Activated CD4-positive, alpha-beta T cell treated with anti-CD3 and anti-CD28 coated beads, Interleukin-2, amount 50 U/mL, for 4 hours (primary cell): ENCODE measurements at places on chromosomes 2 and 18.

DNA sequence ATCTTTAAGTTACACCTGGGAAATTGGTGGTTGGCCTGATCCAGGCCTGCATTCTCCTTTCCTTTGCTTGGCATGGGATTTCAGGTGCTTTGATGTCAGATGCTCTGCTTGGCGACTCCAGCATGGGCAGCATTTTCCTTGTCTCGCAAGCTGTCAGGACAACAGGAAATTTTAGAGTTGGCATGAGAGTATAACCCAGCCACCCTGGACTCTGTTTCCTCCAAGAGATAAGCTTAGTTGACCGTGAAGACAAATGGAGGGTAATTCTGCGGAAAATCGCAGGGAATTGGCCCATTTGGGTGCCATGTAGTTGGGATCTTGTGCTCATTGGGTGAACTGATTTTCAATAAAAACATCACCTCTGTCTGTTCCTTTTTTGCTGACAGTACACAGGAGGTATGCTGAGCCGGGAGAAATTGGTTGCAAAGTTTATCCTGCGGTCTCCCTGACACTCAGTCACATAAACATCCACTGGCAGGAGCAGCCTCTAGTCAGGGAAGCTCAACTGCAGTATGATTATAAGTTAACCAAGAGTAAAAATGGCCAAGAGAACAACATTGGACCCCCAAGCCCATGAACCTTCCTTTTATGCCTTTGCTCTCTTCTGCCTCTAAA lies 409.9 kb downstream of the SETBP1 start:
- no peak for DNase-seq

DNA sequence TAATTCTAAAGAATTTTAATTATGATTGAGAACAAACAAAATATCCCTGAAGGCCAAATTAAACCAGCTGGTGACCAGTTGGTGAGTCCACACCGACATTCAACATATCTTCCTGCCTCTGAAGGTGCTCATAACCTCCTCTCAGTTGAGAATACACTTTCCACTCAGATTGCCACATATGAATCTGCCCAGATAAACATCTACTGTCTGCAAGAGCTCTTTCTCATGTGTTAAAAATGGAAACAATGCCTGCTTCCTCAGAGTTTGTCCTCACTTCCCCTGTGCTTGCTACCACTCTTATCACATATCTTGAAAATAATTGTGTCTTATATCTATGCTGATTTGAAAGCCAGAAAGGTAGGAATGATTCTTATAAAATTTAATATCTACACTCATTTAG lies 177.7 kb upstream of the GULP1 start:
- no peak for DNase-seq

DNA sequence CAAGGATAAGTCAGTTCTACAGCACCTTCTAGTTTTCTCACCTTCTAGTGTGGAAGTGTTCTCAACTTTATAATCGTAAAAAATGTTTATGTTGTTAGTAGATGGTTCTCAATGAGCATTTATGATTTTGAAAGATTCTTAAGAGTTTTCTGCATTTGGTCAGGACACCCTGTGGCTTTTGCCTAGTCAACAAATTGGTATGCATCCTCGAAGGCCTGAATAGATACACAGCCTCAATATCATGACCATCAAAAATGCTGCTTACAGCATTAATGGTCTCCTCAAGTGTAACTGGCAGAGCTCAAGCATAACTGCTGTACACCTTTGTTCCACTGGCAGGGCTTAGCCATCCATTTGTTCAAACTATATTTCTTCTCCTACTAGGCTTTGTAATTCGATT lies 96.7 kb downstream of the CRACDL start:
- DNase-seq = no peak

GRCh38 chr2:214504599-214505376 lies 93.9 kb downstream of the VWC2L start:
- no peak for DNase-seq

DNA sequence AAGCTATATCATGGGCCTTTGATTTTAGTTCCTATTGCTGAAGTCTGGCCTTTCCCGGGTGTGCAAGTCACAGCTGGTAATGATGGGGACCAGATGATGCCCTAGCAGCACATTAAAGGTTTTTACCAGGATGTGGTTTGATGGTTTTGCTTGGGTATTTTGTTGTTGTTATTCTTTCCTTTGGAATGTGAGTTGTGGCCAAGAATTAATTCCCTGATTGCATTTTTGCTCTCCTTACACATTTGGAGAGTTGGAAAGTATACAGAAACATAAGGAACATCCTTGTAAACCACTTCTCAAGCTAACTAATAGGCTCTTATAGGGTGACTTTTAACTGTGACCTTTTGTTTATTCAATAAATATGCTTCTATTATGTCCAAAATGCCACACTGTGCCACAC lies 154.1 kb upstream of the MMADHC start:
- no peak for DNase-seq
